Activated CD4-positive, alpha-beta T cell treated with anti-CD3 and anti-CD28 coated beads, Interleukin-2, amount 50 U/mL, for 16 hours (primary cell): ENCODE measurements at places on chromosomes 2 and 18.

DNA sequence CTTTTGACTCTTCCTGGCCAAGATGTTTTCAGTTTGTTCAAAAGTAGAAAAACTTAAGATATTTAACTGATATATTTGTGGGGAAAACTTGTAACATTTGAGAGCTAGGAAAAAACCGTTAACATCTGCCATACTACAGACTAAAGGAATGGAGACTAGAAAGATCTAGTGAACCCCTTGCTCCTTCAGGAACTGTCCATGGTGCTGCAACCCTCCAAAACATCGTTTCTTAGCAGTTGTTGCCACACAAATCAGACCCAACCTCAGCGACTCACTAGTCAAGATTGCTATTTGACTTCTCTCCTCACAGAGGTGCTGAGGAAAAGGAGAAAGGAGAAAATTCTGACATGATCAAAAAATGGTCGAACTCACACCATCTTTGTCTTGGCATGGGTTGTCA lies 393.8 kb upstream of the LYPD1 start:
- no peak for DNase-seq

GRCh38 chr18:9852266-9853081 lies 33.3 kb upstream of the TXNDC2 start:
- DNase-seq: no peak

- DNase-seq: no peak
Observed at GRCh38 chr2:44200759-44201158, 32.1 kb downstream of the PPM1B start.

- DNase-seq: no peak
Observed at GRCh38 chr18:6871566-6871965, 142.1 kb downstream of the ARHGAP28 start.

DNA sequence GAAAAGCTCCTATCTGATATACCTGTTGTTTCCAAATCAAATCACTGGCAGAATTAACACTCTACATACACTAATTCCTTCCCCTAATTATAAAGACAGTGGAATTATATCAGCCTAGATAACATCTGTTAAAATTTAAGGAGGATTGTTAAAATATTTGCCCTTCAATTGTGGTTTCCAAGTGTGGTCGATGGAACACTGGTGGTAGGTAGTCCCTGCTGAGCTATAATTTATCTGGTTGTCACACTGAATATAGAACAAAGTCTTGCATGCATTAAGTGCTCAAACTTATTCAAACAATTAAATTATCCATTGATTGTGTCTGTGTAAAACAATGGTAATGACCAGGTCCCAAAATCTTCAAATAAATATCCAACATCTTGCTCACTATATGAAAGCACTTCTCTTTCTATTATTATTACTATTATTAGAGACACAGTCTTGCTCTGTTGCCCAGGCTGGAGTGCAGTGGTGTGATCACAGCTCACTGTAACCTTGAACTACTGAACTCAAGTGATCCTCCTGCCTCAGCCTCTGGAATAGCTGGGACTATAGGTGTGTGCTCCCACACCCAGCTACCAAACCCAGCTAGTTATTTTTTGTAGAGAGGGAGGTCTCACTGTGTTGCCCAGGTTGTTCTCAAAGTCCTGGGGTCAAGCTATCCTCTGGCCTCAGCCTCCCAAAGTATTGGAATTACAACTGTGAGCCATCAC lies 12.0 kb downstream of the CDH2 start:
- no peak for DNase-seq

GRCh38 chr18:21522530-21522929 lies 78.0 kb downstream of the ESCO1 start:
- DNase-seq: no peak

DNA sequence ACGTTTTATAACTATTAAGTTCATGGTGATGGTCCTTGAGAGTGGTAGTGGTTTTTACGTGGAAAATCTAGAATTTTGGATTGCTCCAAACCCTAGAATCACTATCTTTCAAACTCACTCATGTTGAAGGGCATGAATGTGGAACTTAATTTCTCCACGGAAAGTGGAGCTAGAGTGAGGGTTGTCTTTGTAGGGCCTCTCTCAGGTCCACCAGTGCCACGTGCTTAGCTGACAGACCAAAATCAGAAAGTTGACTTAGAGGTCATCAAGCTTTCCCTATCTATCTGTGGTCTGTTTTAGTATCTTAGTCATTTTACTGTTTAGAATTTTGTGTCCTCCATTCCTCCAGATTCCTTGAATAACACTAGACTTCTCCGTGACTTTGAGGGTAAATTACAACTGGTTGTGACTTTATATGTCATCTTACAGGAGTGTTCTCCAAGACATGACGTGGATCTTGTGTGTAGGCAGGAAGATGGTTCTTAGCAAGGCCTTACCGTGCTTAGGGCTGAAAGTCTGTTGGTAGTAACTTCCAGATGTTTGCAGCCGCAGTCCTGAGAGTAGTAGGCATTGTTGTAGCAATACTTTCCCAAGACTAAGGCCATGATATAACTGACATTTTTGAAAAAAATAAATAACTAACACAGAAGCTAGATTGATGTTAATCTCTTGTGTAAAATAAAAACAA lies 26.8 kb downstream of the DIS3L2 start:
- no peak for DNase-seq

- DNase-seq: no peak
Observed at GRCh38 chr2:55976681-55977080, 53.1 kb upstream of the EFEMP1 start.

GRCh38 chr2:74079522-74080341 lies 68.0 kb downstream of the BOLA3 start:
- no peak for DNase-seq

- no peak for DNase-seq
Observed at GRCh38 chr2:197675246-197675645, at the start of gene RFTN2. RFTN2 (minus strand) TSS chr2:197675587; CDS start chr2:197675458, 129 bp downstream.

- DNase-seq: no peak
Observed at GRCh38 chr2:176325732-176326131, 56.5 kb downstream of the MTX2 start.

GRCh38 chr2:167491788-167492187 lies 603.5 kb downstream of the XIRP2 start:
- no peak for DNase-seq

DNA sequence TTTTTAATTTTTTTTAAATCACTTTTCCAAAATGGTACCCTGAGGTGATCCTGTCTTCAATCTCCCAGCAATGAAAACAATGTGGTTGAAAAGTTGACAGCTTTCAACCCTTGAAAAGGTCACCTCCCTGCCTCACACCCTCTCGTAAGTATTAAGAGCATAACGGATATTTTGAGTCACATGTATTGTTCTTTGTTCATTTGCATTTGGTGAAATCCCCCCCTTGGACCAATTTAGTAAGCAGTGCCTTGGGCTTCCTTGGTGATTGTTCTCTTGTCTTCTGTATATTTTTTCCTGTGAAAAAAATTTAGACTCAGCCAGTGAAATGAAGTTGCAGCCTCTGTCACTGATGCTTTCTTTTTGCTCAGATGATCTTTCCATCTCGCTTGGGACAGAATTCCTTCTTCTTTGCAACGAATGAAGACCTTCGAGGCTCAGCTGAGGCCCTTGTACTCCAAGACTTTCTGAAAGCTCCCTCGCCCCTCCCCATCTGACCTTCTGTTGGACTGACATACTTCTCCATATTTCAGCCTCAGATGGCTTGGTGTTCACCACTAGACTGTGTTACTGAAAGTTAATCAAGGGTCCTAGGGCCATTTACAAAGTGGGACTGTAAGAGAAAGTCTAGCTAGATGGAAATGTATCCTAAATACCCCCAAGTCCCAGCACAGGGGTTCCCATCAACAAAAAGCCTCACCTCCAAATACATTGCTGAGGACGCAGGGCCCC lies 158.4 kb downstream of the BCL2 start:
- peak; percentile 92 for DNase-seq

GRCh38 chr2:233700028-233700635 lies 7.4 kb downstream of the UGT1A6 start:
- DNase-seq: no peak

GRCh38 chr2:216315802-216316603 lies 56.3 kb downstream of the MARCHF4 start:
- DNase-seq: no peak

DNA sequence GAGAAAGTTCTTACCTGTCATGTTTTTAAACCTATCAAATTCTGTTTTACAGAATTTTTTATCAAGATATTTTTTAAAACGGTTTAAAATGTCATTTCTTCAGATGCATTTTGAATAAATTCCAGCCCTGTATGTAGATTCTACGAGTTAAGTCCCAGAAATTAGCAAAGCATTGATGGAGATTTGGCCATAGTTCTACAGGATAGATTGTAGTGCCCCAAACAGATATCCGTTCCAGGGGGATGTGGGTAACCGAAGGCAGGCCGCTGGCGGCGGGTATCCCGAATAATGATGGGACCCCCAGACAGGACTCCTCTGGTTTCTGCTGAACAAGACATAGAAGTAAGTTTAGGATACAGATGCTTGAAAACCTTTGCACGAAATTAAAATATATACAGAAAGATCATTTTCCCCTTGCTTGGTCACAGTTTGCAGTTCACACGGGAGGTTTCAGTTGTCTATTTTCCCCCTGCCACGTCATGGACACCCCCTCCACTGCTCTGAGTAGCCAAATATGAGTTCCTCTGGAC lies 755 bp downstream of the NOL4 start:
- DNase-seq: no peak

GRCh38 chr2:147017951-147018645 lies 826.7 kb upstream of the ACVR2A start:
- no peak for DNase-seq

DNA sequence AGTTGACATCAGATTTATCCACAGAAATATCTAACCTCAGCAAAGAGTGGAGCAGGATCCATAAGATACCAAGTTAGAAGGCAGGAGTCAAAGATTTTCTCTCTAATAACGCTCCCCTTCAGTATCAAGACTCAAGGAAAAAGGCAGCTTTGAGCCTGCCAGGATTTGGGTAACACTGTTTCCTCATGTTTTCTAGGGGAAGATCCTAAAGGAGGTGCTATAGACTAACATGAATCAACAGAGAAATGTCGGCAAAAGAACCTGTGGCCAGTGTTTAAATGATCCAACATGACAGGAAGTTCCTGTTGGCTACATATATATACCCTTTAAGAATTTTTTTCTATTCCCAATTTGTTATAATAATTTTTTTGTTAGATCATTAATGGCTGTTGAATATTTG lies 402.3 kb downstream of the TGIF1 start:
- DNase-seq: no peak
